ENCODE measurements at places on chromosomes 4 and X.

- no peak for DNase-seq
These were observed 17.8 kb upstream of the SEPTIN11 start for GRCh38 chr4:76931576-76932276.

DNA sequence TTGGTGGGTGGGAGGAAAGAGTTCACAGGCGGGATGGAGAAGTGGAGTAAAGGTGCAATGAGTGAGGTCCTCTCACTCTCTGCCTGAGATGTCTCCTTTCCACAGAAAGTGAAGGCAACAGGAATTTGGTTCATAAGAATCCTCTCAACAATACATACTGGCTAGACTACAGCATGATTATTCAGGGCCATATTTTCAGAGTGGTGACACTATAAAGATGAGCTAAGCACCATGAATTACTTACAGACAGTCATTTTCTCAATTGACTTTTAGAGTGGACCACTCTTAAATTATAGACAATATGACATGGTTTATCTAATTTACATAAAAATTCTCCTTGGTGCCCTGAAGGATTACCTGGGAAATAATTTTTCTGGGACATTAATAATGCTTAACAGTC is 286.1 kb upstream of the MAD2L1 start:
- DNase-seq = no peak

DNA sequence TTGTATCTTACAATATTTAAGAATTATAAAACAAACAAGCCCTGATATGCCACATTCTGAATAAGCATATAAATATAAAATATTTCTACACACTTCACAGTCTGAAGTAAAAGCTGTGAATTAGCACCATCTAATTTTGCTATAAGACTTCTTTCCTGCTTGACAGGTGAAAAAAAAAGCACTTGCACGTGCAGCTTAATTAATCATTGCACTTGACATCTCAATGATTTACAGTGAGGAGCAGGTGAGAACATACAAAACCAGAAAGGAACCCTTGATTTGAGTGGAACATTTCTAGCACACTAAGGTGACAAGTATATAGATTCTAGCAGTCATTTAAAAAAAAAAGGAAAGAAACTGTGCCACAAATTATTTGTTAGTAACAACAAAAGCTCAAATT is 47.9 kb downstream of the CHIC2 start:
- DNase-seq = no peak

GRCh38 chr4:172068506-172068905 is 255.3 kb downstream of the GALNTL6 start:
- no peak for DNase-seq

GRCh38 chr4:156420623-156421022 is 467.0 kb upstream of the CTSO start:
- DNase-seq = no peak

- no peak for DNase-seq
These were observed 511.5 kb upstream of the FAM241A start for GRCh38 chr4:111633663-111634266.

- DNase-seq = no peak
These were observed 245.2 kb downstream of the RAB28 start for GRCh38 chr4:13238936-13239335.

GRCh38 chr4:4488405-4489404 is 53.1 kb downstream of the STX18 start:
- DNase-seq = no peak

DNA sequence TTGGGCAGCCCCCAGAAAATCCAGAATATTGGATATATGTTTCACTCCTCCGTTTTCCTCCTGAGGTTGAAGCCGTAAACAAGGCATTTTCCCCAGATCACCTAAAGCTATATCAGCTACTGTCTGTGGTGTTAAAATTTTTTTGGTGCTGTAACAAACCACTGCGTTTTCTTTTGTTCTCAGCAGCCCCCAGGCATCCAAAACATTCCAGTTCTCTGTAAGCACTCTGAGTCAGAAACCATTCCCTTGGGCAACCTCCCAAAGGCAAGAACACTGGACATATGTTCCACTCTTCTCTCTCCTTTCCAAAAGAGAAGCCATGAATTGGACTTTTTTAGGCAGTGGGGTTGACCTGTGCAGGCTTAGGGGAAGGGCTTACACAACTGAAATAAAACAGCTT is 310.9 kb downstream of the MID1IP1 start:
- no peak for DNase-seq

GRCh38 chrX:2299871-2300270 is 200.9 kb downstream of the DHRSX start:
- DNase-seq = no peak

DNA sequence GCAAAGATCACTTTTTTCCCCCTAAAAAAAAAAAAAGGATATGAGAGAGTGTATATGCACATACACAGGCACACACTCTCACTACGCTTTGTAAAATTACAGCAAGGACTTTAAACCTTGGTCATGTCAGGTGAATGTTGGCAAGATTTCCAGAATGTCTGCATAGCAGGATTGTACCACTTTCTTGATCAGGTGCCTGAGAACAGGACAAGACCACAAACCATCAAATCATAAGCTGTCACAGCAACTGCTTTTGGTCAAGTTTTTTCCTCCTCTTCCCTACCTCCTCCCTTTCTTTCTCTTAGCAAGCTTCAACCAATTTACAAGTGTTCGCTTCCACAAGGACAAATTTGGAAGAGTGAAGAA is 15.3 kb downstream of the PPARGC1A start:
- DNase-seq = no peak

- DNase-seq = no peak
These were observed 373.3 kb downstream of the IDS start for GRCh38 chrX:149131774-149132173.

DNA sequence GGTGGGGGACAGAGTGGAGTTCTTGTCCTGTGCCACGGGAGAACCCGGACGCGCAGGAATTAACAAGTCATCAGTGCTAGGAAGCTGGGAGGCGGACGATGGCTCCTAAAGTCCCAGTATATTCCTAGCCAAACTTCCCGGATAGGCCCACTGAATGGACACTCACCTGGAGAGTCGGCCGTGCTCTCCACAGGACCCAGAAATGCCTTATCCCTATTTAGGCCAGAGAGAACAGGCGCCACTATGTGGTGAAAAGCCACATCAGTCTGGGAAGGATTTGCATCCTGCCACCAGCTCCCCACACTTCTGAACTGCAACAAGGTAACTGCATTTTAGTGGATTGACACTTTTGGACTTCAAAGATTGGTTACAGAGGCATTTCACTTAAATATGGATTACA is 1.1 kb downstream of the CFAP299 start:
- no peak for DNase-seq

DNA sequence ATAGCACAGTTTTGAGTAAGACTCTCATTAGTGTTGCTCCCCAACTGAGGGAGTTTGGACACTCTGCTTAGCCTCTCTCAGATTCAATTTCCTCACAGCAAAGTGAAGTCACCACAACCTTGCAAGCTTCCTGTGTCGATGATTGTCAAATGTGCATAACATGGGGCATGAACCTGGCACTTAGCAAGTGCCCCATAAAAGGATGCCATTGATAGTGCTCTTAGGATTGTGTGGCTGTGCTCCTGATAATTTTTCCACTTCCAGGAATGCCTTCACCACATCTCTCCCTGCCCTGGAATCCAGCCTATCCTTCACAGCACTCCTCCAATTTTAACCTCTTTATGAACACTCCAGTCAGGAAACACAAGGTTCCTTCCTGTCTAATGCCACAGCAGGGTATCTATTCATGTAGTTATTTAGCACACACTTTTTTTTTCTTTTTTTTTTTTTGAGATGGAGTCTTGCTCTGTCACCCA is 309.4 kb downstream of the PPP3CA start:
- DNase-seq = no peak

GRCh38 chr4:57044996-57045395 is 65.2 kb downstream of the IGFBP7 start:
- no peak for DNase-seq

DNA sequence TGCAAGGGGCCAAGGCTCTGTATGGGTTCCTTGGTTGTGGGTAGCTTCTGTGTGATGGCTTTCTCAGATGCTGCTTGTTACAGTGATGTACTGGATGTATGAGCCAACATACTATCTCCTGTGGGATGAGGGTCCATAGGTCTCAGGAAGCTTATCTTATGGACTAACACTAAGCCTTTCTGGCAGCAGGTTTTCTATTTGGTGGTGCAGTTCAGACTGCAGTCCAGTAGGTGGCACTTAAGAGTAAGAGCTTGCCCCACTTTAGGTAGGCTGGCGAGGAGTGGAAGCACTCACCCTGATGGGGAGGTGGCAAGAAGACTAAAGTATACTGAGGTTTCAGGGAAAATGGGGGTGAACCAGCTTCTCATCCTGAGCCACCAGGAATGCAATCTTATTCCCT is 306.7 kb upstream of the MAOA start:
- no peak for DNase-seq

- DNase-seq = no peak
These were observed 128.8 kb downstream of the AMELX start for GRCh38 chrX:11421805-11422524.

DNA sequence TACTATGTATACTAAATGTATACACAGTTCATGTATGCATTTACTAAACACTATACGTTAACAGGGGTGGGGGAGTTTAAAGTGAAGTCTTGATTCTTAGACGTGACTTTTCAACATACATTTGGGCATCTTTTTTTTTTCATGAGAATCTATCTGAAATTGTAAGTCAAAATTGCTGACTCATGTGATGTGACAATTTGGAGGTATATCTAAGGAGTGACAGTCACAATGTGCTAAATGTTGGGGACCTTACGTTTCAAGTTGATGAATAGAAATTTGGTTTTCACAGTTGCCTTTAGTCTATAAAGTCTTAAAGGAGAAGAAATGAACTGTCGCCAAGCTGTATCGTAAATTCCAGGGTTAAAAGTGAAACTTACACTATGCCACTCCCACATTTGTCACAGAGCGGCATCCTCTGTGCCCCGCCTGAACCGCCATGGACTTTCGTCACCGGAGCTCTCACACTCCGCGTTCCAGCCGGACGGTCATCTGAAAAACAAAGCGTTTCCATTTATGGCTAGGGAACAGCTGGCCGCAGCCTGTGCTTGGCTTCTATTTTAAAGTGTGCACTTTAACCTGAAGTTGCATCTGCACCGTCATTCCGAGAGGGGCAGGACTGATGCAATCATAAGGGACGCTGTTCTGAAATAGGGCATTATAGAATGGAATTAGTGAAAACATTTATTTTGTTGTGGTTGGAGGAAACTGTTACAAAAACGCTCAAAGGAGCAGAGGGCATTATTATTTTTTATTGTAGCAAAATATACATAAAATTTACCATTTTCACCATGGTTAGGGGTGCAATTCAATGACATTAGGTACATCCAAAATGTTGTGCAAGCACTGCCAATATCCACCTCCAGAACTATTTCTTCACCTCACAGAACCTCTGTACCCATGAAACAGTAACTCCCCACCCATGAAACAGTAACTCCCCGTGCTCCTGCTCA is 30.9 kb downstream of the PDLIM3 start:
- no peak for DNase-seq

DNA sequence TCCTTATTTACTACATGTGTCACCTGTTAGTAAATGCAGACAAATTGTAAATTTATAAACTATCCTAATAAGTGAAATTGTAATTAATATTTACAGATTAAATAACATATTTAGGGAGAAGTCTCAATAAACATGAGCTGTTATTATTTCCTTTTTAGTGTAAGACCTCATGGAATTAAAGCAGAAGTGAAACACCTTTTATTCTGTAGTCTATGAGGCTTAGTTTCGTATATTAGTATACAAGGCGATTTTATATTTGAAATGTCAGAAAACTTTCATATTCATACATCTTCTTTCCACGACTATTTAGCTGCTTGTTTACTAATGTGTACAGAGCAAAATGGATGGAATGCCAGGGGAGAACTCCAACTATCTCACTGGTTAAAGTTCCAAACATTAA is 414.4 kb downstream of the ARHGAP24 start:
- DNase-seq = no peak

GRCh38 chr4:180449395-180449956 is 1793.7 kb upstream of the TENM3 start:
- DNase-seq = no peak

GRCh38 chr4:73668782-73669201 is 48.6 kb upstream of the RASSF6 start:
- no peak for DNase-seq

- no peak for DNase-seq
These were observed 60.8 kb downstream of the ACOX3 start for GRCh38 chr4:8379771-8380170.

GRCh38 chr4:98963538-98964433 is 31.7 kb upstream of the METAP1 start:
- DNase-seq = no peak

- DNase-seq = no peak
These were observed 303.3 kb downstream of the FRMPD4 start for GRCh38 chrX:12441381-12442128.

DNA sequence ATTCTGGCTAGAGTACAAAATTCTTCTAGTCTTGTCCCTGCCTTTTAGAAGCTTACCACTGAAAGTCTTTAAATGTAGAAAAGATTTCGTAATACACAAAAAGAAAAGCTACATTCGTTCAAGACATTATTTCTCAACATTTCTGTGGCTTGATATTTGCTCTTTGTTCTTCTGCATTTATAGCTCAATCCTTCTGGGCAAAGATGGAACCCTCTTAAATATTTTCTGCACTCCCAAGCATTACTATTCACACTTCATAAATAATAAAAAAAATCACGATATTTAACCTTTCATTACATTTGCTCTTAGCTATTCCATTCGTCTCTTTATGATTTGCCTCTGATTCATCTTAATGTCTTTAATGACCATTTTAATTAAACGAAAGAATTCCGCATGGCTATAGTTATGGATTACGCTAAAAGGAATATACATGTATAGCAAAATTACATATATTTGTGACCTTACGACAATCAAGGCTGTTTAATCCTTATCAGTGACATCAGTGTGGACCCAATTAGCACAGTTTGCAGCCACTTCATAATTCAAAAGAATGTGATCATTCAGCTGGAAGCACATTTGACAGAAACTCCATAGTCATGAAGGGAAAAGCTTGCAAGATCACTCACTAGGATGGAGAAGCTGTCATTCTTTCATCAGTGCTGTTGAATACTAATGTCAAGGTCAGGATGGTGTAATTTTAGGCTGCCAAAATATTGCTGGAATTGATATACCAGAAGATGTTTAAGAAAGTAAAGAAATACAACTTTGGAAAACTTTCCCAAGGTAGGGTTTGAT is 1075.0 kb upstream of the TENM3 start:
- DNase-seq = no peak

DNA sequence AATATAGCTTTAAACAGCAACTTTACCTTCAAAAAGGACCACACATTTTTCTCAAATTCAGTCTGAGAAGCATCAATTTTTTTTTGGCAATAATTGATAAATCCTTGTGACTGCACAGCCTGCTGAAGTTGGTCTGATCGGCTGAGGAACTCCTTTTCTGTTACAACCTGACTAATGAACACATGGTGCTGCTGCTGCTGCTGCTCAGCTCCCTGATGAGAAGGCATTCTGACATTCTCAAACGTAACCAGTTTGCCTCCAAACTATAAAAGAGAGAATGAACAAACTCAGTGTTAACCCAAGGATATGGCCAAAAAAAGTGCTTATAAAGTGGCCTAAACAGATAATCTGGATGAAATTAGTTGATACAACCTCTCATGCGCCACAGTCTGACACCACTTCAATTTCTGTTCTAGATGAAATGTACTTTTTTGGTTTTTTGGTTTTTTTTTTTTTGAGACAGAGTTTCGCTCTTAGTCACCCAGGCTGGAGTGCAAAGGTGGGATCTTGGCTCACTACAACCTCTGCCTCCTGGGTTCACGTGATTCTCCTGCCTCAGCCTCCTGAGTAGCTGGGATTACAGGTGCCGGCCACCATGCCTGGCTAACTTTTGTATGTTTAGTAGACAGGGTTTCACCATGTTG is 26.5 kb downstream of the SEC31A start:
- DNase-seq = no peak

All from cortex of kidney (tissue), 1 donor.